Effector memory CD8-positive, alpha-beta T cell (primary cell): ENCODE measurements at places on chromosomes 5 and 9.
A peak's percentile ranks its signal among the peaks of the same experiment; 100 is the strongest.

GRCh38 chr9:29393064-29393463 lies 1819.8 kb upstream of the C9orf72 start:
- no peak for DNase-seq
- no peak overlapping the region for H3K27ac ChIP-seq
- no peaks in the 10 kb centered on the region for H3K4me1 ChIP-seq
- H3K27me3 ChIP-seq: no peaks in the 10 kb centered on the region

DNA sequence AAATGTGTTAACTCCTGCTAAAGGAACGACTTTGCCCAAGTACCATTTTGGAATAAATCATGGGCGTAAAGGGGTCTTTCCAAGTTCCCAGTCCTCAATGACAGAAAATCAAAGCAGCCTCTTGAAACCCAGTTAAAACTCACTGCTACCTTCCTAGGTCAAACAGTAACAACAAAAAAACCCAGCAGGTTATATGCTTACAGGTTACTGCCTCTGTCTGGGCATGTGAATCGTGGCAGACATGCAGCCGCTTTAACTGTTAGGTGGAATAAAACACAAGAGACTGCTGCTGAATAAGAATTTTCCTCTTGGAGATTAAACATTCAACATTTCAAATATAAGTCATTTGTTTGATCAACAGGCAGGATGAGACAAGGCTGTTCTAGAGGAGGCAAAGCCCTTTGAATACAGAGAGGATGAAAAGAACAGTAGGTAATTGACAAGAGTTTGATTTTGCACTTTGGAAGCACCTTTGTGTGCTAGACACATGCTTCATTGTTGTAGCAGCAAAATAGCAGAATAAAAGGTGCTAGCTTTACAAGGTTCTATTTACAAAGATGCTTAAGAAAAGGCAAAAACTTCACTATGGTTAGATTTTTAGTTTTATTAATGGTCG lies 319.4 kb downstream of the NDUFS4 start:
- H3K27ac ChIP-seq: no peak overlapping the region
- DNase-seq: no peak
- no peak overlapping the region for H3K4me3 ChIP-seq

DNA sequence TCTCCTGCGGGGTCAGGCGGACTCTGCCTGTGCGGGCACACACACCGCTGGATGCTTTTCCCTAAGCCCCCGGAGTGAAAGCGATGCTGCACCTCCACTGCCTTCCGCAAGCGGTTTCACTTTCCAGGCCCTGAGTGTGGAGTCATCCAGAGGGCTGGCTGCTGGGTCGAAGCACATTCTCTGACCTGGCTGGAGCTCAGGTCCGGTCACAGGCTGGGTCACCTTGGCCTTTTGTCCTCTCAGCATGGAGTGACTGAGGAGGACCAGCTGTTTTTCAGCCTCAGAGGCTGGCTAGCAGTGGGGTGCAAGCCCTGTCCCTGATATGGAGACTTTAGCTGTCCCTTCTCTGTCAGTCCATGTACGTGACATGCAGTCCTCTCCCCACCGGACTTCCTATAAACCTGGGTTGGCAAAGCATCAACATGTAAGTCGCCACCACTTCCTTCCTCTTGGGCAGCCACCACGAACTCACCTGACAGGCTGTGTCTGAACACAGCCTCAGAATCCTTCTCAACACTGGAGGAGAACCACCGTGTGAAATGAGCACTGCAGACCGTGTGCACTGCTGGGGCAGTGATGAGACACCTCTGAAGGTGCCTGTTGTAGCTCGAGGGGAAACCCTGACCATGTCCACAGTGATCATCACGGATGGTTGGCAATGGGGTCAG lies 51.3 kb downstream of the GADD45G start:
- no peaks in the 10 kb centered on the region for H3K36me3 ChIP-seq
- H3K4me1 ChIP-seq: peaks cover 7% of the 10 kb centered on the region
- no peak overlapping the region for H3K27ac ChIP-seq
- peaks cover 55% of the 10 kb centered on the region for H3K27me3 ChIP-seq
- no peak for DNase-seq

GRCh38 chr9:75889977-75890471 lies 449 bp upstream of the PCSK5 start:
- peaks cover 43% of the 10 kb centered on the region for H3K27me3 ChIP-seq
- no peak overlapping the region for H3K27ac ChIP-seq
- H3K4me1 ChIP-seq: peaks cover 22% of the 10 kb centered on the region
- peak overlapping the region; percentile 87 for H3K4me3 ChIP-seq
- peaks cover 10% of the 10 kb centered on the region for H3K36me3 ChIP-seq

DNA sequence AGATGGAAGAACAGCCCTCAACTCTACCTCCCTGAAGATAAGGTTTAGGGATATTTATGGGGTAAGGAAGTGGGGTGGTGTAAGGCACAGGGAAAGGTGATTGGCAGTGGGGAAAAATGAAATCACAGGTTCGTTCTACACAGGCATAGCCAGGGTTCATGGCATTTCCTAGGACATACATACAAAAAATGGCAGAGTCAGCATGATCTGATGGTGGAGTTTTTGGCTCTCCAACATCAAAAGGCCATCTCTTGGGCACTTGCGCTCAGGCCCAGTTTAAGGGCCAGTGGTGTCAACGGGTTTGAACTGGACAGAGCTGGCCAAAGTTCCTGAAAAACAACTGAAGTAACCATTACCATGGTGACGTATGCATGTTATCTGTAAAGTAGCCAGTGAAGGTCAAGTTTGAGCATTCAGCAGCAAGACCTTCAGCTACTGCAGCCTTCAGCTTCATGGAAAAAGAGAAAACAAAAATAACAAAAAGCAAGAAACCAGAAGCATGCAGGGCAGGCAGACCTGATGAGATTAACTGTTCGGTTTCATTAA lies 92.8 kb downstream of the SMARCA2 start:
- H3K36me3 ChIP-seq: peaks cover 74% of the 10 kb centered on the region
- peaks cover 5% of the 10 kb centered on the region for H3K4me1 ChIP-seq
- no peaks in the 10 kb centered on the region for H3K27me3 ChIP-seq
- no peak overlapping the region for H3K4me3 ChIP-seq
- no peak for DNase-seq
- peak overlapping the region; percentile 73 for H3K27ac ChIP-seq

DNA sequence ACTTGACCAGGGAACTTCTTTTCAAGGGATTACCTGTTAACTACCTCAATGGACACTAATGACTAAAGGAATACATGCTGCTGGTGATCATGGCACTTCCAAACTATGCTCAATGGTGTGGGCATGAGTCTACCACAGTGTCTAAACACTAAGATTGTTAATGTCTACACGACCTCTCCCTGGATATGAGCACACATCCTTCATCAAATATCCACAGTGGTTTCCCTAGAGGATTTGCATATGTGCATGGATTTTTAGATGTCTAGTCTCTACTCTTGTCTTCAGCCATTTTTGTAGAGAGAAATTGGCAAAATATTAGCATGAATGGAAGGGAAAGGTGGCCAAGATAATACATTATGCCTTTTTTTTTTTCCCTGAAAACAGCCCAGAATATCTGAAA lies 113.3 kb upstream of the CCDC152 start:
- H3K4me3 ChIP-seq: no peak overlapping the region
- H3K4me1 ChIP-seq: no peaks in the 10 kb centered on the region
- no peak overlapping the region for H3K27ac ChIP-seq
- H3K36me3 ChIP-seq: no peaks in the 10 kb centered on the region
- peaks cover 50% of the 10 kb centered on the region for H3K27me3 ChIP-seq
- no peak for DNase-seq
